ENCODE measurements at places on chromosomes 13 and 19.
A peak's percentile ranks its signal among the peaks of the same experiment; 100 is the strongest.

- peaks cover 35% of the 10 kb centered on the region for H3K4me1 ChIP-seq
- peaks cover 15% of the 10 kb centered on the region for H3K36me3 ChIP-seq
- no peak overlapping the region for H3K27ac ChIP-seq
- H3K4me3 ChIP-seq, result no peak overlapping the region
- no peak for DNase-seq
- H3K27me3 ChIP-seq, result no peaks in the 10 kb centered on the region
Observed at GRCh38 chr19:2788237-2788636, 2.9 kb downstream of the THOP1 start.

- DNase-seq, result no peak
- no peaks in the 10 kb centered on the region for H3K36me3 ChIP-seq
- no peak overlapping the region for H3K27ac ChIP-seq
- no peak overlapping the region for H3K4me3 ChIP-seq
- H3K27me3 ChIP-seq, result no peaks in the 10 kb centered on the region
Observed at GRCh38 chr19:15212711-15213110, 11.9 kb upstream of the NOTCH3 start.

GRCh38 chr13:73879346-73880015 lies 254.7 kb downstream of the KLF12 start:
- H3K36me3 ChIP-seq, result no peaks in the 10 kb centered on the region
- no peak overlapping the region for H3K4me3 ChIP-seq
- no peaks in the 10 kb centered on the region for H3K27me3 ChIP-seq
- H3K4me1 ChIP-seq, result no peaks in the 10 kb centered on the region
- H3K27ac ChIP-seq, result no peak overlapping the region
- DNase-seq, result no peak

DNA sequence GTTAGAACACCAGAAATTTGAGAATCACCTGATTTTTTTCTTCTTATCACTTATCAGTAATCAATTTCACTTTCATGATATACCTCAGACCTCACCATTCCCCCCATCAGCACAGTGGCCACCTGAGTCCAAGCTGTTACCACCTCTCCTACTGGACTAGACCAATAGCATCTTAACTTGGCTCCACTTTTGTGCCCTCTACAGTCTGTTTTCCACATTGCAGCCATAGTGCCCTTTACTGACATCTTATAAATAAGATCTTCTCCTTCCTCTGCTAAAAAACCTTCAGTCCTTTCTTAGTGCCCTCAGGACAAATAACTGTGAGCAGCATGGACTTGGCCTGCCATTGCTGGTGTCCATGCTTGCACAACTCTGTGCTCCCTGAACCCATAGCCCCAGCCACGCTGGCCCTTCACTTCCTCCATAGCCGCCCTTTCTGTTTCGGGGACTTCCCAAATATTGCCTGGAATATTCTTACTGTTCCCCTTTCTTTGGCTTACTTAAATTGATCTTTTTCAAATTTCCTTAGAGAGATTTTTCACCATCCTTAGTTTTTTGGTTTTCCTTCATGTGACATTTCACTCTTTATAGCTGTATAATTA lies 380.8 kb downstream of the LMO7 start:
- peaks cover 4% of the 10 kb centered on the region for H3K4me1 ChIP-seq
- no peaks in the 10 kb centered on the region for H3K27me3 ChIP-seq
- H3K4me3 ChIP-seq, result no peak overlapping the region
- H3K36me3 ChIP-seq, result no peaks in the 10 kb centered on the region

DNA sequence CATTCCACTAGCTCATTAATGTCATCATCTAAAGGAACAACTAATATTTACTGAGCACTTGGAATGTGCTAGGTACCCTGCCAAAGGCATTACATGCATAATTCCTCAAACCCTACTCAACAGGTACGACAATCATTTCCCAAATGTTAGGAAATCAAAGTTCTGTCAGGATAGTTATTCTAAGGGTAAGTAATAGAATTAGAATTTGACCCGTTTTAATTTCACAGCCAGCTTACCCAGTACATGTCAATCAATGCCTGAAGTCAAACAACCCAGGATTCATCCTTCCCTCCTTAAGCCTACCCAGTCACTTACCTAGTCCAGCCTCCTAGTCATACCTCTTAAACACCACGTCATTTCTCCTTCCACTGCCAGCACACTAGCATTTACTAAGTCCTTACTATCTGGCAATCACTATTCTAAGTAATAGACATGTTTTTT lies 2.4 kb downstream of the LNX2 start:
- H3K4me3 ChIP-seq, result no peak overlapping the region
- H3K36me3 ChIP-seq, result no peaks in the 10 kb centered on the region
- peaks cover 33% of the 10 kb centered on the region for H3K4me1 ChIP-seq
- no peak for DNase-seq
- no peaks in the 10 kb centered on the region for H3K27me3 ChIP-seq
- H3K27ac ChIP-seq, result no peak overlapping the region

GRCh38 chr13:25095851-25096453 lies at the start of gene PABPC3:
PABPC3 (plus strand) TSS chr13:25096136; CDS start chr13:25096199, 63 bp downstream.
- no peak for DNase-seq
- H3K27ac ChIP-seq, result no peak within 1 kb of the TSS
- H3K36me3 ChIP-seq, result no peaks in the 10 kb centered on the region
- H3K27me3 ChIP-seq, result peaks cover 37% of the 10 kb centered on the region
- no peaks in the 10 kb centered on the region for H3K4me1 ChIP-seq
- H3K4me3 ChIP-seq, result no peak within 1 kb of the TSS

DNA sequence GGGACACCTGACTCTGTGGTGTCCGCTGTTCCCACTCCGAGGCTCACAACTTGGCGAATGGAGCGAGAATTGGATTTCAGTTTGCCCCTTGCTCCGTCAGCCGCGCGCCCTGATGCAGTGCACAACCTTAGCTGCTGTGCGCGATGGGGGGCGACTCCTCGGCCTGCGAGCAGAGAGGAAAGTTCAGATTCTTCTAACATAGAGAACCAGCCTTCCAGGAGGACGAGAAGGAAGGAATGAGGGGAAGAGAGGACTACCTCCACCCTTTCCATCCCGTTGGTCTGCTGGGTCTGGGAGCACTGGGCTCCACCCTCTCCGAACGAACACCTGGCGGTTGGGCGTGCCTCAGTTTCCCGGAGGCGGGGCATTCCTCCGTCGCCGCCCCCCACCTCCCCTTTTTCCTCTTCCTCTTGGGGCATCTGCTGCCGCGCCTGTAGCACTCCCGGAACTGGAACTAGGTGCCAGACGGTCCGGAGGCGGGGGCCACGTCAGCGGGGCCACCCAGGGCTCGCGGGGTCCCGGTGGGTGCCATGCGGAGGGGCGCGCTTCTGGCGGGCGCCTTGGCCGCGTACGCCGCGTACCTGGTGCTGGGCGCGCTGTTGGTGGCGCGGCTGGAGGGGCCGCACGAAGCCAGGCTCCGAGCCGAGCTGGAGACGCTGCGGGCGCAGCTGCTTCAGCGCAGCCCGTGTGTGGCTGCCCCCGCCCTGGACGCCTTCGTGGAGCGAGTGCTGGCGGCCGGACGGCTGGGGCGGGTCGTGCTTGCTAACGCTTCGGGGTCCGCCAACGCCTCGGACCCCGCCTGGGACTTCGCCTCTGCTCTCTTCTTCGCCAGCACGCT lies at the start of gene KCNK6:
TSS of gene KCNK6 (plus strand) at position 425 of the 838 bp plus-strand sequence. CDS start at position 531, 106 bp downstream.
- peaks cover 3% of the 10 kb centered on the region for H3K36me3 ChIP-seq
- H3K27ac ChIP-seq, result peak within 1 kb of the TSS; percentile 73
- H3K27me3 ChIP-seq, result no peaks in the 10 kb centered on the region
- peak within 1 kb of the TSS; percentile 59 for H3K4me3 ChIP-seq

GRCh38 chr13:28012896-28013295 lies 24.4 kb upstream of the URAD start:
- no peaks in the 10 kb centered on the region for H3K36me3 ChIP-seq
- no peak overlapping the region for H3K27ac ChIP-seq
- DNase-seq, result no peak
- peaks cover 21% of the 10 kb centered on the region for H3K27me3 ChIP-seq
- no peaks in the 10 kb centered on the region for H3K4me1 ChIP-seq
- no peak overlapping the region for H3K4me3 ChIP-seq

DNA sequence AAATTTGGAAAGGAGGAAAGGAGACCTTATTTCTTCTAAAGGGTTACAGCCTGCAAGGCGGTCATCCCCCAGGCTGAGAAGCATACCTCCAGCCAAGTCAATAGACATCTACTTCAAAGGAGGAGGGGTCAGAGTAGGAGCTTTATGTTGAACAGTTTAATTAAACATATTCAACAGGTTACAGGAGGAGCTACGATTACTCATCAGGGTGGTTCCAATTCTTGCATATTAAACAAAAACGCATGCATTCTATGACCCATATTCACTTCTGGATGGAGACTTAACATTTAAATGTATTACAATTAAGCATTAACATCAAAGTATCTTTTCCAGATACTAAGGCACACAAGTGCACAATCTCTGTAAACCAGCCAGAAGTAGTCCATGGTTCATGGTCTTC lies 1955.0 kb downstream of the PCDH9 start:
- no peaks in the 10 kb centered on the region for H3K36me3 ChIP-seq
- no peaks in the 10 kb centered on the region for H3K27me3 ChIP-seq
- H3K4me3 ChIP-seq, result no peak overlapping the region
- DNase-seq, result no peak

DNA sequence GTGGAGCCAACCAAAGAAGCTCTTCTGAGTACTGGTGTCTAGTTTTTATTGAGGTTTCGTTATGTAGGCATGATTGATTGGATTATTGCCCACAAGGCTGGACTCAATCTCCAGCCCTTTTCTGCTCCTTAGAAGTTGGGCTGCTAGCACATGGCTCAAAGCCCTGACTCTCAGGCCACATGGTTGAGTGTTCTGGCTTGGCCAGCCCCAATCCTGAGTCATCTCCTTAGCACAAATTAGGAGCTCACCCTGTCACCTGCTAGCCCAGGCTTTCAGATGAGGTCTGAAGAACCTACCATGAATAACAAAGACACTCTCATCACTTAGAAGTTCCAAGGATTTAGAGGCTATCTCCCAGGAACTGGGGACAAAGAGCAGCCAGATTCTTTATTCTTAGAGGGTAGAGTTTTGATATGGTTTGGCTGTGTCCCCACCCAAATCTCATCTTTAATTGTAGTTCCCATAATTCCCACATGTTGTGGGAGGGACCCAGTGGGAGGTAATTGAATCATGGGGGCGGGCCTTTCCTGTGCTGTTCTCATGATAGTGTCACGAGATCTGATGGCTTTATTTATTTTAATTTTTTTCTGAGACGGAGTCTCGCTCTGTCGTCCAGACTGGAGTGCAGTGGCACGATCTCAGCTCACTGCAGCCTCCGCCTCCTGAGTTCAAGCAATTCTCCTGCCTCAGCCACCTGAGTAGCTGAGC lies 11.3 kb downstream of the DPY19L3 start:
- H3K27me3 ChIP-seq, result no peaks in the 10 kb centered on the region
- H3K4me3 ChIP-seq, result no peak overlapping the region
- DNase-seq, result no peak
- H3K27ac ChIP-seq, result no peak overlapping the region

DNA sequence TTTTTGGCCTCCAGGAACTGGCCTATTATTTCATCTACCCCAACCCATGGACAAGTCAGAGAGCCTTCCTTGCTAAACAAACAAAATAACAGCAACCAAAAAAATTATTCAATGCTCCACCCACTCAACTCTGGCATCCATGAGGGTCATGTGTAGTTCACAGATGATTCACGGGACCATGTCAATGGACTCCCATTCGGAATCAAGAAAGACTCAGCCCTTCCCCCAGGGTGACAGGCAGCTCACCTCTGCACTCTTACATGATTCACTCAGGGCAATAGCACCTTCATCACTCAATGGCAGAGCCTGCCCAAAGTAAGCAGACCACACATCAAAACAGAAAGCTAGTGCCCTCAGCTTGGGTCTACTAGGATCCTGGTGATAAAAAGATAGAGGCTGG lies 14.3 kb upstream of the SCEL start:
- H3K4me3 ChIP-seq, result no peak overlapping the region
- DNase-seq, result no peak
- H3K27me3 ChIP-seq, result no peaks in the 10 kb centered on the region
- peaks cover 28% of the 10 kb centered on the region for H3K4me1 ChIP-seq
- H3K27ac ChIP-seq, result peak overlapping the region; percentile 70

DNA sequence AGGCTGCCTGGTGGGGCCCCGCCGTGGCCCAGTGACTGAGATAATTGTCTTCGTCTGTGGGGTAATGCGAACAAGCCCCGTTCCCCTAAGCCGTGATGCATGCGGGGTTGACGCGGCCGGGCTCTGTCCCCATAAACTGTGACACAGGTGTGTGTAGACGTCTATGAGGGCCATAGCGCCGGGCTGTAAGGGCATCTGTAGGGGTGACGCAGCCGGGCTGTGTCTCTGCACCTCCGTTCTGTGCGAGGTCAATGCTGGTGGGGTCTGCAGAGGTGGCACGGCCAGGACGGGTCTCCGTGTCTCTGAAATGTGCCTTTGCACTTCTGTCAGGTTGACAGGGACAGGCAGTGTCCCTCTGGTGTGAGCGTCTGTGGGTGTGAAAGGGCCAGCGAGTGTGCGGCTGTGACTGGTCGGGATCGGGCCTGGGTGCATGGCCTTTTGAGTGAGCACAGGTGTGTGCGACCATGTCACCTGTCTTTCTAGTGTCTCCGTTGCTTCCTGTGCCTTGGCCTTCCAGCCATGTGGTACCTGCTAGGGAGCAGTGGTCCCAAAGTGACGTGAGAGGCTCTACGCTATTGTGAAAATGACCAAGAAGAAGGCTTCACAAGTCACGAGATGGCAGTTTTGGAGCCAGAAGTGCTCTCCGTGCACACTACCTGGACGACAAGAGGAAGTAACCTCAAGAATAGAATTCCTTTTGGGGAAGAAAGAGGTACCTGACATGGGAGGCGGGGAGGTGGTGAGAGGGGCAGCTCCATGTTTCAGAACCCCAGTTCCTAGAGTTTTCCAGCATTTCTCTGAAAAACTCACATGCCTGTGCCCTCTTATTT lies 16.4 kb upstream of the ZNF331 start:
- peaks cover 13% of the 10 kb centered on the region for H3K4me1 ChIP-seq
- no peaks in the 10 kb centered on the region for H3K36me3 ChIP-seq
- DNase-seq, result no peak
- no peak overlapping the region for H3K27ac ChIP-seq
- H3K27me3 ChIP-seq, result no peaks in the 10 kb centered on the region
- peak overlapping the region; percentile 56 for H3K4me3 ChIP-seq

DNA sequence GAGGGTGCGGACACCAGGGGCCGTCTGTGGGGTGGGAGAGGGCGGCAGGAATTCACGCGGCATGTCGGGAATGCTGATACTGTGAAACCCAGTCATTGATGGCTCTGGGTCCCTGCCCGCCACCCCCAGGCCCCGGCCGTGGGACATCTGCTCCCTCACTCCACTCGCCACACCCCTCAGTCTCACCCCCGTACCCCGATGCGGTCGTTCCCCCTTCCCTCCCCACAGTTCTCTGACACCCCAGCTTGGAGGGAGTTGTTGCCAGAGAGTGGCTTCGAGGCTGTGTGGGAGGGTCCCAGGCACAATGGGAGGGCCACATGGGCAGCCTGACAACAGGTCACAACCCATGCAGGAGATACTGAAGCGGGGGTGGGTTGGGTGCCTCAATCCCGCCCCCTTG lies 1.8 kb downstream of the MAG start:
- H3K4me1 ChIP-seq, result peaks cover 7% of the 10 kb centered on the region
- no peak for DNase-seq
- no peak overlapping the region for H3K4me3 ChIP-seq
- peaks cover 75% of the 10 kb centered on the region for H3K27me3 ChIP-seq
- H3K36me3 ChIP-seq, result no peaks in the 10 kb centered on the region
